Foreskin keratinocyte (primary cell): ENCODE measurements at places on chromosomes 1 and 21. TPM values are rescaled to one million over a fixed set of nuclear protein-coding genes. Genes with fewer than 3 reads are reported as not detected.

Gene GBP2
- total RNA-seq, result 0.10 and 0.11 TPM in 2 replicates

Gene SEC22B
- total RNA-seq, result 16.4 and 17.8 TPM in 2 replicates

Gene CYP4A22
- total RNA-seq, result not detected in 2 replicates

Gene ANGPTL1
- not detected in 2 replicates for total RNA-seq

Gene LBR
- total RNA-seq, result 51.3 and 66.1 TPM in 2 replicates
